ENCODE measurements at places on chromosomes 3 and 15. TPM values are rescaled to one million over a fixed set of nuclear protein-coding genes. Genes with fewer than 3 reads are reported as not detected.

DNA sequence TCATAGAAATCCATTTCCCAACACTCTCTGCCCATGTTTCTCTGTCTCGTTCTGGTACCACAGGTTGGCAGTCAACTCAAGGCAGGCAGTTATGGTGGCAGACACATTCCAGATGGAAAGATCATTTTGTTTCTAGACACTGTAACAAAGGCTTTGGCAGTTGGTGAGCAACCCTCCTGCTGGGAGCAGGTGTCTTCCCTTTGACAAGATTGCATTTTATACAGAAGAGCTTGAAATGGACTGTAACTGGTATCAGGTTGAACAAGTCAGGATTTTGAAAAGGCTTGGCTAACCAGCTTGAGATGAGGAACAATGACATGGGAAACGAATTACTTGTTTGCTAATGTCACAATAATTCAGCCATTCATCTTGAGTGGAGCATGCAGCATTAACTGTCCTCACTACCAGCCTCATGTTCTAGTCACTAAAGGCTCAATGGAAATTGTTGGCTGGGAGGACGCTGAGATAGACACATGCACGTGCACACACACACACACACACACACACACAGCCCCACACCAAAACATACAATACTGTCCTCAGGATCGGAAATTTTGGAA, 170.0 kb downstream of the SEMA6D start:
- no peak for DNase-seq

- no peak for DNase-seq
Observed at GRCh38 chr3:168040607-168041208, 55.0 kb downstream of the GOLIM4 start.

DNA sequence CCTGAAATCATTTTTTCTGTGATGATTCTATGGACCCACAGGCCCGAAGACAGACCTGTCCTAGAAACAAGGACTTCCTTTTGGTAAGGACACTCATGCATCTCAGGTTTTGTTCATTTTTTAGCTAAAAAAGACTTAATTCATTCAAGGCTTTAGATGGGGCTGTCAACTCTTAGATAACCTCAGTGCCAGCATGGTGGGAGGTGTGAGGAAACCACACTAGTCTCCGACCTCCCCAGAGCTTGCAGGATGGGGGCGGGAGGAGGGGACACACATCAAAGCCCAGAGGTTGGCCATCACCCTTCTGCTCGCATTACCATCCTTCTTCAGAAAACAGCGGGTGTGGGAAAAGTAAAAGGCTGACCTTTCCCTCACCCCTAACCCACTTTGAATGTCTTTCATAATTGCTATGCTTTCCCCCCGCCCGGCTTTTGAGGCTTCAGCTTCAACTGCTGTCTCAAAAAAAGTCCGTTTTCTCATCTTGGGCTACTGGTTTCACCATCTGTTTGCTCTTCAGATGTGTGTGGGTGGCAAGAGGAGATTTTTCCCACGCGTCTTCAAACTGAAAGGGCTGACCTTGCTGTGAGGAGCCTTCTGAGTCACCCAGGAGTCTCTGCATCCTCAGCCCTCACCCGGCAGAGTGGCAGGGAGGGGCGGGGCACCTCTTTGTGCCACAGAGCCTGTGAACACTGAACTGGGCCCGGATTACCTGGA, 27.6 kb upstream of the CXCR6 start:
- no peak for DNase-seq

DNA sequence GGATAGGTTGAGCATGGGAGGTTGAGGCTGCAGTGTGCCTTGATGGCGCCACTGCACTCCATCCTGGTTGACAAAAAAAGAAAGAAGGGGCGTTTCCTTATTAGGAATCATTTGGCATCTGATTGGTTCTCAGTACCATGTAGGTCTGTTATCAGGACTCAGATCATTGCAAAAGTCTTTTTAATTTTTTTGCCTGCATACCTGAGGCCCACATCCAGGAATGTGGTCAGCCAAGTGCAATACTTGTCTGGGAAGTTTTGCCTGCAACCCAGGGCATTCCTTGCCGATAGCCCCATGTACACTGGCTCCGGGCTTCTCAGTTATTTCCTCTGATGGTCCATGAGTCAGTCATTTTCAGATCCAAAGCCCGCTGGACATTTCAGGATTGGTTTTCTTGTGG, 50.1 kb upstream of the CRTC3 start:
- DNase-seq: no peak

- no peak for DNase-seq
Observed at GRCh38 chr15:68235022-68235421, 5.5 kb upstream of the CLN6 start.

DNA sequence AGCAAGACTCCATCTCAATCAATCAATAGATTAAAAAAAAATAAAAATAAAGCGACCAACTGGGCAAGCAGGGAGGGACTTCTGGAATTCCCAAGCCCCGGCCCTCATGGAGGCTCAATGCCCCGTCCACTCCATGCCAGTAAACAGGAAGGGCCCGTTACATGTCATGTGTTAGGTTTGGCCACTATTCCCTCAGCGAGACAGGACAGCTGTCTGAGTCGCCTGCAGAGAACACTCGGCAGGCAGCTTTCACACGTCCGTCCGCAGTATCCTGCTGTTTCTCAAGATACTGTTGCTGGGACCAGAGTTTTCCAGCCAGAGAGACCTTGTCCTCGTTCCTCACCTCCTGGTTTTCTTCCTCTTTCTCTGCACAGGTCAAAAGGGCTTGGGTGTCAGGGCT, 18.0 kb downstream of the TMEM44 start:
- DNase-seq: no peak

DNA sequence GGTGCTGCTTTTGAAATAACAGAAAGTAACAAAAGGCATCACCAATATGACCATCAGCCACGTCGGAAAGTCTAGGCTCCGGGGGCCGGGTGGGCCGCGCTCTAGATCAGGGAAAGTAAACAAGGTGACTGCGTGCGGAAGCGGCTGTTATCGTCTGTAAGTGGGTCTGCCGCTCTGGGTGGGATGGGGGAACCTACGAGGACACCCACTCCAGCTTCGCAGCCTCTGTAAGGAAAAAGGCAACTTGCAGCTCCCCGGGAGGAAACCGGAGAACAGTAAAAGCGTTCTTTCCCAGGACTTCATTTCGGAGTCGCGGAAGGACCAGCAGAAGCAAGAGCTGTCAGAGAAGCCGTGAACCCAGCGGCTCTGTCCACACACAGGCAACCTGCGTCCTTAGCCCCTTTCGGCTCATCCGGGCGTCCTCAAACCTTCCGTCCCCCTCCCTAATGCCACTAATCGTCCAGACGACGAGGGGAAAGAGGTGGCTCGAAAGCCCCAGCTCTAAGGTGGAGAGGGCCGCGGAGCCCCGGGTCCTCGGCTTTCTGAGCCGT, 461 bp downstream of the XRN1 start:
- DNase-seq: peak; percentile 38

GRCh38 chr3:29083676-29084075, 197.2 kb upstream of the RBMS3 start:
- DNase-seq: no peak

DNA sequence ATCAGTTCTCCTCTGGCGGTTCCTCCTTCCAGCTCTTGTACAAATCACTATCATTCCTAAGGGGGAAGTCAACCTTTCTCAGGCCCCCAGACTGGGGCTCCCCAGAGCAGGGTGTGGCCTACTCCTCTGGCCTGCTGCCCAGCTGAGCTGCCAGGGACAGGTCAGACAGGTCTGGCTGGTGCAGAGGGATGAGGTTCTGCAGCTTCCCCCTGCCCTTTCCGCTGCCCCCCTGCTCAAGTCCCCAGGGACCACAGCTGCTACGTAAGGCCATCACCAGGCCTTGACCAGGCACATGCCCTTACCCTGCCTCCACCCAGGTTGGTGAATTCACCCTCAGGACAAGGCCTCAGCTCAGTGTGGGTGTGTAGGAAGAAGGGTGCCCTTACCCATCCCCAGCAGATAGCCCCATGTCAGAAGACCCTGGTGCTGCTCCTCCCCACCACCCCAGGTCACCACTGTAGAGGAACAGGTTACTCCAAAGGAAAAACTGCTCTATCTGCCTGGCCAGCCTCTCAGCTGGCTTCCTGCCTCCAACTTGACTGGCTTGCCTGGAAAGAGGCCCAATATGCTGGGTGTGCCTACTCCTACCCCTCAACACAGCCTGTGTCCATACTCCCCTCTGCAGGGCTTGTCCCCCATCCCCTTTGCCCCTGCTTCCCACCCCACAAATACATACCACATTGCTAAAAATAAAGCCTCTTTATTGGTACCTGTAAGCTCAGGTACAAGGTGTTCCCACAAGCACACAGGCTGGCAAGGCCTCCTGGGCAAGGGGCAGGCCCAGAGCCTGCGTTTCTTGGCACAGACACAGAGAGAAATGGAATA, 12.0 kb downstream of the CSRNP1 start:
- DNase-seq: peak; percentile 83

DNA sequence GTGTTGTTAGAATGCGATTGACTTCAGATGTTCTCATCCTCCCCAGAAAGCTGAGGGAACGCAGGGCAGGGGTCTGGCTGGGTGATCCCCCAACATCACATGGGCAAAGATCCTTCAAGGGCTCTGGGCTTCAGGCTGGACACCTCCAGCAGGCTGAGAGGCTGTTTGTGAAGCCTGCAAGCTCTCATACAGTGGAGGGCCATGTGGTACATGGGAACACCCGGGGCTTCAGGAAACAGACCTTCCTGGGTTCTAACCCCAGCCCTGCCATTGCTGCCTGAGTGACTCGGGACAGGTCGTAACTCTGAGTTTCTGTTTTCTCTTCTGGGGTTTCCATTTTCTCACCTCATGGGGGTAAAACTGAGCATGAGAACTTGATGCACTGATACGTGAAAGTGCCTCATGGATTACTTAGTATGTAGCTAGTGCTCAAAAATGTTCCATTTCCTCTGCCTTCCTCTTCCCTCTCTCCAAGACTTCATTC, 81.2 kb downstream of the TLE3 start:
- no peak for DNase-seq

GRCh38 chr3:151560738-151561137, 99.9 kb upstream of the IGSF10 start:
- DNase-seq: no peak

The OR5K3 gene
- not detected for total RNA-seq

The CHRNA5 gene
- 0.42 TPM for total RNA-seq

The EPHA3 gene
- total RNA-seq: 1.6 TPM

The IL16 gene
- total RNA-seq: 5.5 TPM

The SUCNR1 gene
- total RNA-seq: 0.15 TPM

The LRRC3B gene
- 2.5 TPM for total RNA-seq

The COL8A1 gene
- total RNA-seq: 15.5 TPM

The TMOD2 gene
- 12.6 TPM for total RNA-seq

The CD200 gene
- total RNA-seq: 36.4 TPM

The TRPM1 gene
- total RNA-seq: not detected

Measured in ovary (tissue), 10 donors.